ENCODE measurements at places on chromosomes 5 and 9.
A peak's percentile ranks its signal among the peaks of the same experiment; 100 is the strongest.

- no peak for DNase-seq
These were observed 280.7 kb downstream of the KCTD16 start for GRCh38 chr5:144451187-144451973.

DNA sequence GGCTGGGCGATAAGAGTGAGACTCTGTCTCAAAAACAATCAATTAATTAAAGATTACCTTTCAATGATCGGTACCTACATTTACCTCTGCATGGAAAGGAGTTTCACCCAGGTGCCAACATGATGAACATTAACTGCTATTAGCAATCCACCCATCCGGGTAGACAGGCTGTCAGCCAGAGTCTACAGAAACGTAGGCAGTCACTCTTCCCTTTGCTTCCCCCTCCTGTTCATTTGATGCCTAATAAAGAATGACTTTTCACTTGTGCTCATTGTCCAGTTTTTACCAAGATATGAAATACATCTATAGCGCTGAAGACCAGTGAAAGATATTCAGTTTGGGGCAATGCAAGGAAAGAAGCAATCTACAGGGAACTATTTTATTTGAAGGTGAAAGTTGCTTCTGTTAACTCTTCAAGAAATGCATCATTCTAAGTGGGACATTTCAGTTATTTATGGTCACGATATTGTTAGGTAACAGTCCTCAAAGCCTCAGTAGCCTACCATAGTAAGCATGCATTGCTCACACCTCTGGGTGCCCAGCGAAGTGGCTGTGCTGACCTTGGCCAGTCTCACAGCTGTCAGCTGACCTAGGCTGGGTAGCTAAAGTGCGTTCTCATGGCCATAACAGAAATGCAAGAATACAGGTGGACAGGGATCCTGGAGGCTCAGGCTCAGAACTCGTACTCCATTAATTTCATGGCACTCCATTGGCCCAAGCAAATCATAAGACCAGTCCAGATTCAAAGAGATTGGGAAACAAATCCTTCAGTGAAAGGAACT lies 87.2 kb upstream of the DMRT1 start:
- no peak for DNase-seq

DNA sequence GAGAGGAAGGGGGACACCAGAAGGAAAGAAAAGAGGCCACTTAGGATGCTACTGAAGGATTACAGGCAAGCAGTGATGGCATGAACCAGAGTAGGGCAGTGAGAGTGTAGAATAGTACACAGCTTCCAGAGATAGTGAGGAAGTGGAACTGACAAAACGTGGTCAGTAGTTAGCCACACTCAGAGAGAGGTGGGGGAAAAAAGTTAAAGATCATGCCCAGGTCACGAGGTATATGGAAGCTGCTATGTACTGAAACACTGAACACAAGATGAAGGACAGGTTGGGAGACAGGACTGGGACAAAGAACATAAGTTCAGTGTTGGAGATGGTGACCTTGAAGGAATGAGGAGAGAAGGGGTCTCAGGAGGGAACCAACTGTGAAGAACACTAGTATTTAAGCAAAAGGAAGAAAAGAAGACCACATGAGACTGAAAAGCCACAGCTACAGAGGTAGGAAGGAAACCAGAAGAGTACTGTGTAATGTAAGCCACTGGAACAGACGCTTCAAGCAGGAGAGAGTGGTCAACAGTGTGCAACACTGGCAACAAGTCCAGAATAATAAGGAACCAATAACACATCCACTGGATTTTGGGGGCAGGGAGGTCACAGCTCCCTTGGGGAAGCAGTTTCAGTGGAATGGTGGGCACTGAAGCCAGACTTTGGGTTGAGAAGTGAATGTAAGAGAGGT lies 45.5 kb downstream of the ELL2 start:
- no peak for DNase-seq

DNA sequence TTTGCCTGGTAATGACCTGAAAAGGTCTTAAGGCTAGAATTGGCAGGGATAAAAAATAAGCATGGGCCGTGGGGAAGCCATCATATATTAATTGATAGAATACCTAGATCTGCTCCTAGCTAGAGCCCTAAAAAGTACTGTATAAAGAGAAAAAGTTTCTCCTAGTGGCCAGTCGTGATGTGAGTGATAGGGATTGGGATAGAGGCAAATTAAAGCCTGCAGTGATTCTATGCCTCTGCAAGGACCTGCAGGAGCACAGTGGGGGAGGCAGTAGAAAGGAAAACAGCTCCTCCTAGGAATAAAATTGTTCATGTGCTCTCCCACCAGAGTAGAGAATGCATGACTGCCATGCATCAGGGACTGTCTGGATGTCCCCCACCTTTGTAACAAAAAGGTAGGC lies 56.2 kb upstream of the FTMT start:
- no peak for DNase-seq

- peak; percentile 44 for DNase-seq
These were observed 265.5 kb upstream of the ADAMTSL1 start for GRCh38 chr9:18208166-18209059.

DNA sequence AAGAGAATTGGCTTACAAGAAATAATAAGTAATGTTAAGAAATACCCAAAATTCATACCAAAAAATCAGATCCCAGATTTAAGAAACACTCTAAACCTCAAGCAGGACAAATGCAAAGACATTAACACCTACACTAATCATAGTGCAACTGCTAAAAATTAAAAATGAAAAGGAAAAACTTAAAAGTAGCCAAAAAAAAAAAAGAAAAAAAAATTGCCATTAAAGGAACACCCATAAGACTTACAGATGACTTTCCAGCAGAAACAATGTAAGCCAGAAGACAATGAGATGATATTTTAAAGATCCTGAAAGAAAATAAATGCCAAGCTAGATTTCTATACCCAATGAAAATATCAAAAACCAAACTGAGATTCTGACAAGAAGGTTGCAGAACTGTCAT lies 101.5 kb downstream of the DENND1A start:
- DNase-seq: no peak

GRCh38 chr5:141778206-141778605 lies 96.2 kb upstream of the ARAP3 start:
- DNase-seq: no peak

DNA sequence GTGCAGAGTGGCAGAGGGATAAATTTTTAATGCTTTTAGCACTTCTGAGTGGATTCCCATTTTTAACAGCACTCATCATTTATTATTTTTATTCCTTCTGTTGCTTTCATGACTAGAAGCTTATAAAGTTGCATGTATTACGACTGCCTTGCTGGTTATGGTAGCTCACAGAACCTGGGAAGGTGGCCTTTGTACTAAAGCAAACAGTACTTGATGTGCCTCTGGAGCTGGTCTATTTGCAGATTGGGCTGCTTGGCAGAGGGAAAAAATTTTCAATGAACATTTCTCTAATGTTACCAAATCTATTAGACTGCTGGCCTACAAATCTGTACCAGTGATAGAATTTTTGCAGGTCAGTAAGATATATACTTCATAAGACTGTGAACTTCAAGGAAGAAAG lies 274.5 kb upstream of the C9orf72 start:
- no peak for DNase-seq

GRCh38 chr5:305459-305858 lies 16.1 kb upstream of the AHRR start:
- no peak for DNase-seq

GRCh38 chr5:4532705-4533080 lies 607.4 kb upstream of the ADAMTS16 start:
- DNase-seq: no peak

DNA sequence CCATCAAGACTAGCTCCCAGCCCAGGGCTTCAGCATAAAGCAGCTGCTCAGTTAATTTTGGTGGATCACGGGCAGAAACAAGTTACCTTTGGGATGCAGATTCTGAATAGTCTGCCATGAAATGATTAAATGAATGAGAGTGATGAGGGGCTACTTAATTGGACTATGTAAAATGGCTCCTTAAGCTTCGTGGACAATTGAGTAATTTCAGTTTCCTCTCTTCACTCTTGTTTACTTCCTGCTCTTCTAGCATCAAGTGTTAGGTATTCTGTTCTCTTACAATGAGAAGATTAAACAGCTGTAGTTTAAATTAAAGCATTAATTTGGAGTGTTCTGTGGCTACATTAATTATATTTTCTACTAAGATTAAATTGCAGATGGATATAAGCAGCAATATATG lies 28.1 kb downstream of the PIK3R1 start:
- DNase-seq: no peak

- no peak for DNase-seq
These were observed 7.3 kb upstream of the RGS3 start for GRCh38 chr9:113456235-113456634.

DNA sequence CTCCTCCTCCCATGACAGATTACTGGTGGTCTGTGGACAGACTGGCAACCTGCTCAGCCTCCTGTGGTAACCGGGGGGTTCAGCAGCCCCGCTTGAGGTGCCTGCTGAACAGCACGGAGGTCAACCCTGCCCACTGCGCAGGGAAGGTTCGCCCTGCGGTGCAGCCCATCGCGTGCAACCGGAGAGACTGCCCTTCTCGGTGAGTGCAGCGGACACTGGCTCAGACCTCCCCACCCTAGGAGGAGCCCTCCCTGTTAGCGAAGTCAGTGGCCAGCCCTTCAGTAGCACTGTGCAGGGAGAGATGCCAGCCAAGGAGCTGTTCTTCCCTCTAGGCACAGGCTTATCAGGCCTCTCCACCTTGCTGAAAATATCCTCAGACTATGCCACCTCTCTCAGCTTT lies 143.5 kb downstream of the SAXO1 start:
- no peak for DNase-seq

- DNase-seq: no peak
These were observed 82.1 kb downstream of the GAPVD1 start for GRCh38 chr9:125343518-125344275.

GRCh38 chr5:1762121-1762882 lies 37.3 kb downstream of the MRPL36 start:
- DNase-seq: peak; percentile 3

DNA sequence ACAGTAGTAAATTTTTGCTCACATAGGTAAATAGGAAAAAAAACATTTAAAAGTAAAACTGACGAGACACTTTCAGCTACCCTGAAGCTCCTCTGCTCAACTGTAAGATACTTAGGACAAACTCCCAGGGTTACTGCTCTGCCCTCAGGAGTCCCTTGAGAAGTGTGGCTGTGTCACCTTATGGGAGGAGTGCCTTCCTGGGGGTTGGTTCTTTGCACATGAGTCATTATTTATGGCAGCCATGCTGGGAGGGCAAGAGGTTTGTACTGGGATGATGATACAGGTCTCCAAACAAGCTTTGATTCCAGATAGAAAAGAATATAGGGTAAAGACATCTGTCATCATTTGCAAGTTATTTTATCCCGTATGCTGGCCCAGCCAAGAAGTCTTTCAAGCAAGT lies 45.9 kb downstream of the TTC1 start:
- DNase-seq: no peak

GRCh38 chr5:171050916-171051315 lies 189.1 kb downstream of the RANBP17 start:
- DNase-seq: no peak

DNA sequence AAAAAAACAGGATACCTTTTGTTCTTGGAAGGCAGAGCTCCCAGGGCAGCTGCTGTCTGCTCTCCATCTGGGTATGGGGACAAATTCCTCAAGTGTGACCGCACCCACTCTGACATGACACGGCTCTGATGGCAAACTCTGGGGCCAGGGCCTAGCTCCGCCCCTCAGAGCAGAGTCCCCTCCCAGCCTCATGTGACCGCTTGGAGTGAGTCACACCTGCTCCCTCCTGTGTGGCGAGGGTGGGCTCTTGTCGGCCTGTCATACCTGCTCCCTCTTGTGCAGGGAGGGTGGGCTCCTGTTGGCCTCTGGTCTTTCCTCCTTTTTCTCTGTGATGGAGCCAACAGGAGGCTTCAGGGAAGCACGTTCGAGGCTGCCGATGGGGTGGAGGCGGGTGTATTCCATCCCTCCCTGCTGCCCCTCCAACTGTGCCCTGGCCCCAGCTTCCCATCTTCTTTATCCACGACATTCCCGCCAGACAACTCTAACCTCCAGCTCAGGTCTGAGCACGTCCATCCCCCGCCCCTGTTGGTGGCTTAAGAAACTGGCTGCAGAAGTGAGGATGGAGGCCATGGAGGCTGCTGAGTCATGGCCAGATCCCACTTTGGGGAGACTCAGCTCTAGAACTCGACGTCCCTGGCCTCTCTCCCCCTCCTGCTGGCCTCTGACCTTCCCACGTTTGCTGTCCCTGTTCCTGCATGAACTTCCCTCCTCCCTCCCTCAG lies 65.3 kb downstream of the OLFM1 start:
- DNase-seq: no peak

DNA sequence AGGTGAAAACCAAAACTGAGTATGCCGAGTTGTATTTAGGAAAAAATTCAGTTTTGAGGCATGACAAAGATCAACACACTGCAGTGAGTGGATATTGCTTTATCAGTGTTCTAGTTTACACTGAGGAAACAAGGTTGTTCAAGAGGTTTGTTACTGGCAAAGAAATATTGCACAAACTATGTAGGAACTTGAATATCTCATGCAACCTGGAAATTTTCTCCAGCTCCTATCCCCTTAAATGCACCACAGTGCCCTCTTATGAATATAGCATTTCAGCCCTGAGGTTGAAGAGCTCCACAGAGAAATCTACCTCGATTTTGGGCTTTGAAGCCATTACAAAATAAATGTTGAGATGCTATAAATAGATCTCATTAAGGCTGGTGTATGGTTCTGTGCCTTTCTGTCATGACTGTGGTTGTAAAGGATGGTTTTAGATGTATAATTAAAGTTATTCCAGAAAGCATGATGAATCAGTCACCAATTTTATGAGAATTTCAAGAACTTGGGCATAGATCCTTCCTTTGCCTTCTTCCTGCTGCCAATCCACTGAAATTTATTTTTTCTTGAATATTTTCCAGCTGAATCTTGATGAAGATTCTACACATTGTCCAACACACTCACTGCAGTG lies 159.3 kb downstream of the SPATA31D1 start:
- DNase-seq: no peak

DNA sequence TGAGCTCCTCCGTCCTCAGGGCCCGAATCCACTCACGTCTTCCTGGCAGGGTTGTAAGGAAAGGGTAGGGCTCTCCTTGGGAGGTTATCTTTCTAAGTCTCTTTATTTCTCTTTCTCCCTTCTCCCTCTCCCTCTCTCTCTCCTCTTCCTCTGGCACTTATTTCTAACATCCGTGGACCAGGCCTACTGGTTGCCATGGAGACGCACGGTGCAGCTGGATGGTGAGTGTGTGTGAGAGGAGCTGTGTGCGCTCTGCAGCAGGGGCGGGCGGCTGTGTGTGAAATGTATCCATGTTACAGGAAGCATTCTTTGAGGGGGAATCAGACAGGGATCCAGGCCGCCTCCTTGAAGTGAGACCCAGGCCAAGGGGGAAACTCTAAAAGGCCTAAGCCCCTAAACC lies 32.2 kb downstream of the PCDH1 start:
- DNase-seq: no peak

Data from progenitor cell of endocrine pancreas (in vitro differentiated cells).